ENCODE measurements at places on chromosomes 12 and 14. TPM values are rescaled to one million over a fixed set of nuclear protein-coding genes. Genes with fewer than 3 reads are reported as not detected.

The IL31 gene
- total RNA-seq = not detected

The NANOG gene
- total RNA-seq = not detected

The CEP170B gene
- 4.6 TPM for total RNA-seq

The RHEBL1 gene
- total RNA-seq = 13.2 TPM

The MIP gene
- total RNA-seq = not detected

The SERPINA12 gene
- total RNA-seq = not detected

The LYZ gene
- total RNA-seq = not detected

The HAL gene
- total RNA-seq = 0.58 TPM
